ENCODE measurements at places on chromosomes 5 and 9.

- DNase-seq: no peak
These were observed 48.7 kb downstream of the FBXW11 start for GRCh38 chr5:171957591-171958251.

DNA sequence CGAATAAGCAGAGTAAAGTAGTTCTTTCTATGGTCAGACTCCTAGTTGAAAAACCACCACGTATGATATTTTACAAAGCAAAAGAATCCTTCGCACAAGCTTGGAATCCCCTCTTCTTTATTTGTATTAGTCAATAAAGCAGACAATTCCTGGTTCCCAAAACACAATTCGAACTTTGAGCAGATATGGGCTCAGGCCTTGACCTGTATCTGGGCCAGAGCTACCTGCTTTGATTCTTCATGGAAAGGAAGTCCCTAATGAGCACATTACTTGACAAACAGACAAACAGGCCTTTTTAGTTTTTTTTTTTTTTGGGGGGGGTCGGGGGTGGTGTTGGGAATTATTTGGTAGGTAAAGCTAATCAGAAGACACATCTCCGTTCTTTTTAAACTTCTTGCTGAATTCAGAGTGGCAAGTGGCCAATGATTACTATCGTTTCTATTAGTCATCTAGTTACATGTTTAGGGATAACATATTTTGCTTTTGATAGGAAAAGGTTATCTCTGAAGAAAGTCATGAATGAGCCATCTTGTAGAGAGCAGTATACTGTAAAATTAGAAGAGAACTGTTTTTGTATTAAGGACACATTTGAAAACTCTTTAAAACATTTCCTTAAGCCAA lies 116.6 kb upstream of the HMHB1 start:
- no peak for DNase-seq

DNA sequence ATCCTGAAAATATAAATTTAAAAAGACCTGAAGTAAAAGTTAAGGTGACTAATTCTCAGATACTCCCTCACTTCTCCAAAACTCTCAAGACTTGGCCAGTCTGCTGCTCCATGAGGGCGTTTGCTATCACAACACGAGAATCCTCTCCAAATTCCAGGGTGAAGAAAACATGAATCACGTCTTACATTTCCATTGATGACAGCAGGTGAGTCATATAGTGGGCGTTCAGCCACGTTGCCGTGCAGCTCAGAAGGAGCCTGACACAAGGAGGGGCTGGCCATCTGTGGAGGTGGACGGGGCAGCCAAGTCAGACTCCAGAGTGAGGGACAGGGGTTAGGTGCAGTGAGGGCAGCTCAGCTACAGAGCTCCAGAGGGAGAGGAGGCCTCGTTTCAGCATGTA lies 555.1 kb upstream of the ADAMTS16 start:
- DNase-seq: no peak

DNA sequence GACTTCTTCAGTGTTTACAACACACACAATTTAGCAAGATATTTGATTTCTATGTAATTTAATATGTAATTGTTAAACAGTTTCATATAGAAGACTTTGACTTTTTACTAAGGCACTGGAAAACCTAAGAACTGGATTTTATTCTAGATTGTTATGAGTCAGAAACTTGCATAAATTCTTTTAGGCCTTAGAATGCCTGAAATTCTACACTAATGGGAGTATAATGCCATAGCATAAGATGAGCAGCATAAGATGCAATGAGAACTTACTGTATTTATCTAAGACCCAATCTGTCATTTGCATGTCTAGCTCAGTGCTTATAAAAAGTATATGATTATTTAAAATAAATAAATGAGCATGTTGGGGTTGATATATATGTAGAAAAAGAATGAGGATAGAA lies 285.2 kb downstream of the CDH12 start:
- no peak for DNase-seq

GRCh38 chr5:153513156-153513555 lies 22.7 kb downstream of the GRIA1 start:
- no peak for DNase-seq
